Activated T-cell treated with anti-CD3 and anti-CD28 coated beads for 48 hours (primary cell): ENCODE measurements at places on chromosomes 1 and 21.

GRCh38 chr1:8822373-8823294 lies 5.2 kb upstream of the RERE start:
- DNase-seq: no peak

- no peak for DNase-seq
Observed at GRCh38 chr1:215137985-215138384, 55.4 kb downstream of the KCNK2 start.

GRCh38 chr1:17365293-17365692 lies 6.7 kb upstream of the PADI6 start:
- no peak for DNase-seq

DNA sequence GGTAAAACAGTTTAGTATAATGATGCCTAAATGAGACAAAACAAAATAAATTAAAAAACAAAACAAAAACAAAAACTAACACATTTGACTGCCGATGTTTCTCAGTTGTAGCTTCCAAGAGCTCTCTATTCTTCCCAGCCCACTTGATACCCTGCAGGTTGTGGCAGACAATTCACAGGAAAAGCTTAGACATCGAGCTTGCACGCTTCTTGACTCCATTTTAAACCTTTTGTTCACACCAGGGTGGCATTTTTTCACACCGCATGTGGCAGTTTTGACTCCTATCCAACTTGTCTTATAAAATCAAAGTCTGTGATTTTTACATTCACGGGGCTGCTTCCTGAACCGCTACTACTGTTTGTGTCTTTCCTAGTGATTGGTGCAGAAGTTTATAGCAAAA lies 575.9 kb downstream of the USP25 start:
- no peak for DNase-seq

DNA sequence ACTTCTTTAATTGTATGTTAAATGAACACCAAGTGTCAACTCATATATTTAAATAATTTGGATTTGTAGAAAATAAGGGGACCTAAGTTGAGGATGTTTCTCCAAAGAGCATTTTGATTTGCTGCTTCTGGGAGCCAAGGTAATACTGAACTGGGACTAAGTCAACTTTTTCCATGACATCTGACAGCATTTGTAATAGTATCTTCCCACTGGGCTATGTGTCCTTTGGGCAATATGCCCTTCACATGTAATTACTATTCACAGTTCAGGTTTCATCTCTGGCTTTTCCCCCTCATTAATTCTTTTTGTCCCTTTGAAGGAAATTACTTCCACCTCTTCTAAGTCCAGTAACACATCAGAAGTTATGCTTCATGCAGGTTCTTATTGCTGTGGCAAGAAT lies 36.7 kb upstream of the HP1BP3 start:
- no peak for DNase-seq

DNA sequence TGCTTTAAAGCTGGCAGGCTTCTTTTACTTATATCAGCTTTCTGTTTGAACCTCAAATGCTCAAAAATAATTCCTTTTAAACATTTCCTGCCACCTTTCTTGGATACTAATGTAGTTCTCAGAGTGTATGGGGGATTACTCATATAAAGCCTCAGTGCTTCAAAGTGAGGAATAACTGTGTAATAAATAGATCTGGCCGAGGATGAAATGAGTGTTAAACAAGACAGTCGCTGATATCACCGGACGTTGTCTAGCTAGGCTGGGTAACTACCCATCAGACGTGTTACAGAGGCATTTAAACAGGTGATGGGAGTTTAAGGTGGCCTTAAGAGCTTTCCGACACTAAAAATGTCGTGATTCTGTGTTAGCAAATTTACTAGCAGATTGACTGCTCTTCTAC lies 53.1 kb downstream of the VANGL2 start:
- DNase-seq: no peak

- no peak for DNase-seq
Observed at GRCh38 chr21:15098908-15099307, 34.1 kb upstream of the NRIP1 start.

- no peak for DNase-seq
Observed at GRCh38 chr1:77283701-77284425, 2.0 kb downstream of the AK5 start.

DNA sequence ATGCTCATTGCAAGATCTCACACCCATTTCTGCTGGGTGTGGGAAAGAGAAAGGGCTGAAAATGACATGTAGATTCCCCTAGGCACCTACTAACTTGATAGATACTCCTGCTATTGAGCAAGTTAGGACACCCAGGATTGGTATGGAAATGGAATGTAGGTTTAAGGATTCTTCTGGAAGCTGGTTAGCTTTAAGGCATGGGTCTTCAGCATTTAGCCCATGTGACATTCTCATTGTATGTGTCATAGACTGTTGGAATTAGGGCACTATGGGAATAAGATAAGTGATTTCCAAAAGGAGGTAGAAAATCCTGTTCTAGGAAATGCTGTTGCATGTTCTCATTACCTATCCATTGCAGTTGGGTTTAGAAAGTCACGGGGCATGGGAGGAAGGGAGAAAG lies 76.2 kb downstream of the DISC1 start:
- no peak for DNase-seq

GRCh38 chr21:26982767-26983166 lies 15.9 kb upstream of the ADAMTS5 start:
- DNase-seq: no peak

- no peak for DNase-seq
Observed at GRCh38 chr1:53375440-53375839, 47.6 kb upstream of the LRP8 start.

- DNase-seq: no peak
Observed at GRCh38 chr1:212892108-212892507, 34.0 kb downstream of the FLVCR1 start.
